HepG2 (cell line): ENCODE measurements at places on chromosomes 16 and 17. TPM values are rescaled to one million over a fixed set of nuclear protein-coding genes. Genes with fewer than 3 reads are reported as not detected.

Gene WNK4
- 1.5 and 2.7 TPM in 2 replicates for total RNA-seq

GRCh38 chr16:19127205-19127604 lies 13.4 kb downstream of the ITPRIPL2 start:
- DNase-seq: no peak

Gene ZNF205
- total RNA-seq: 6.7 and 10.2 TPM in 2 replicates

GRCh38 chr16:66065925-66066324 lies 300.6 kb upstream of the CDH5 start:
- DNase-seq: no peak

DNA sequence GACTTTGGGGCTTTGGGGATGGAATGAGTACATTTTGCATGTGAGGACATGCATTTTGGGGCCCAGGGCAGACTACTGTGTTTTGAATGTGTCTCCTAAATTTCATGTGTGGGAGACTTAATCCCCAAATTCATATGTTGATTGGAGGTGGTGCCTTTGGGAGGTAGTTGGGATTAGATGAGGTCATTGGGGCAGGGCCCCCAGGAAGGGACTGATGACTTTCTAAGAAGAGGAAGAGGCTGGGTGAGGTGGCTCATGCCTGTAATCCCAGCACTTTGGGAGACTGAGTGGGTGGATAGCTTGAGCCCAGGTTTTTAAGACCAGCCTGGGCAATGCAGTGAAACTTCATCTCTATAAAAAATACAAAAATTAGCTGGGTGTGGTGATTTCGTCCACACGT lies 42.8 kb upstream of the RAI1 start:
- no peak for DNase-seq

DNA sequence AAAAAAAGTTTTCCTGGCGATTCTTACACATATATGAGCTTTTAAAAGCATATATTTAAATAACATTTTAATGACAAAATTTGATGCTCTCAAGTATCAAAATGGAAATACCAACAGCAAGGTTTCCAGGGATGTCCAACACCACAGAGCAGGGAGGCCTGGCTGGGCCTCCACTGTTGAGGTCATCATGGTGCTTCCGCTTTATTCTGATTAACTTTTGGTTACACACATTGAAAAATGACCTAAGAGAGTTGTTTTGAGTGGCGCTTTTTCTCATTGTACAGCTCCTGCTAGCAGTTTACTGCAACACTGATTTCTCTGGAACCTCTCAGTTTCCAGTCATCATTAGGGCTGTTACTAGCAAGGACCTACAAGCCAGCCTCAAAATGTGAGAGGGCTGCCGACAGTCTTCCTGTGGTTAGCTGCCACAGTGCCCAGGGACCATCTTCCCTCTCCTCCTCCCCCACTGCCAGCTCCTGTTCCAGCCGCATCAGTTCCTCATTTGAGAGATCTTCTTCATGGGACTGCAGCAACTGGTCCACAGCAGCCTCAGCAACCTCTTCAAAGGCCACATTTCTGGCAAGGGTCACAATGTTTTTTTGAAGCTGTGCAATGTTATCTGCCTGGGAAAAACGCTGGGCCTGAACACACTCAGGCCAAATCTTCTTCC lies 21.3 kb downstream of the DEF8 start:
- no peak for DNase-seq

- DNase-seq: no peak
These were observed 423.0 kb upstream of the PSMD7 start for GRCh38 chr16:73873643-73874042.

GRCh38 chr17:7445619-7445968 lies 733 bp downstream of the CHRNB1 start:
- DNase-seq: peak; percentile 76

- DNase-seq: peak; percentile 53
These were observed 126.0 kb downstream of the RAB11FIP4 start for GRCh38 chr17:31517524-31517923.

DNA sequence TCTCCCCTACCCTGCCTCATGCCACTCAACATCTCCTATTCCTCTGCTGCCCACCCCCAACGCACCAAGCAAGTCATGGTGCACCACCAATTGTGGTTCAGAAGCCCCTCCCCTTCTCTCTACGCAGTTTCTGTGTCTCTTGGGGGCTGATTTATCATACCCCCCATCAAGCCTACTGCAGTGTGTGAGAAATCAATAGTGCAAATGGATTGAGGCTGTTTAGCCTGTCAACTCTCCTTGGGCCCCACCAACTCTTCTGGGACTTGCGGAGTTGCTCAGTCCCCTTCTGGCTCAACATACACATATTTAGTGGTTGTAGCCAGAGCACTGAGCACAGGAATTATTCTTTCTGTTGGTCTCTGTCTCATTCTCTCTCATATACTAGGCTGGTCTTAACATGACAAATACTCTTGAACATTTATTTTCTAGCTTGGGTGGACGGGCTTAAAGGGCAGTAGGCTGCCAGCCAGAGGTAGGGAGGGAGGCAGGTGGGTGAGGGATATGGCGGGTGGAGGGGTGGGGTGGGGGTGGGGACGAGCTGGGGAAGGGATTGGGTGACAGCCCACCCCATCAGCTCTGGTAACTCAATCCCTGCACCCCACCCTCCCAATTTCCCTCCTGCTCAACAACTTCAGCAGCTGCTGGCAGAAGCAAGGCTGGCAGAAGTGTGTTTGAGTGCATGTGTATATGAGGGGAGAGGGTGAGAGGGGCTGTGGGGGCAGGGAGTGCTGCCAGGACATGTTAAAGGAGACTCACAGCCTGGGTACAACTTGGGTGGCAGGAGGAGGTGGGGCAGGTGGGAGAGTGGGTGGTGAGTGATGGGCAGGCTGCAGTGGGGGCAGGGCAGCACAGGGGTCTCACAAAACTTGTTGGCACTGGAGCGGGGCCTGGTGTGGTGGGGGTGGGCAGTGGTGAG lies 4.9 kb downstream of the RARA start:
- DNase-seq: no peak

DNA sequence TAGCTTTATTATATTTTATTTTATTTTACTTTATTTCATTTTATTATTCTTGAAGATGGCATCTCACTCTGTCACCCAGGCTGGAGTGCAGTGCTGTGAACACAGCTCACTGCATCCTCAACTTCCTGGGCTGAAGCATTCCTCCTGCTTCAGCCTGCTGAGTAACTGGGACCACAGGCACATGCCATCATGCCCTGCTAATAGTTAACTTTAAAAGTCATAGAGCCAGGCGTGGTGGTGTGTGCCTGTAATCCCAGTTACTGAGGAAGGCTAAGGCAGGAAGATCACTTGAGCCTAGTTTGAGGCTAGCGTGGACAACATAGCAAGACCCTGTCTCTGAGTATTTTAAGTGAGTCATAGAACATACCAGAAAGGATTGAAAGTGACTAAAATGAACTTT lies 38.7 kb downstream of the ESRP2 start:
- no peak for DNase-seq

Gene KRTAP16-1
- total RNA-seq: not detected in 2 replicates

DNA sequence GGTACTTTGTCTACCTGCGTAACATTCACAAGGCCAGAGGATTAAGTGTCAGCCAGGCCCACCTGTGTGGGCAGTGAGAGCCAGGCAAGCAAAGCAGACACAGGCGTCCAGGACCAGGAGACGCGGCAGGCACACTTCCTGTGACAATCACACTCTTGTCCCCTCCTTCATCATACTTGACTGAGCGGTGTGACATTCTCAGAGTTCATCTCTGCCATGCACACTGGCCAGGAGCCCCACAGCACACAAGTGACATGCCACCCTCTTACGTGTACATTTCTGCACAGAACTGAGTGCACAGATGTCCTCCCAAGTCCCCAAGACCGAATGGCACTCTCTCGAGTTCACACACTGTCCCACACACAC lies 8.7 kb downstream of the PPP1R9B start:
- DNase-seq: no peak

GRCh38 chr16:23148166-23148512 lies 1.1 kb downstream of the USP31 start:
- no peak for DNase-seq

DNA sequence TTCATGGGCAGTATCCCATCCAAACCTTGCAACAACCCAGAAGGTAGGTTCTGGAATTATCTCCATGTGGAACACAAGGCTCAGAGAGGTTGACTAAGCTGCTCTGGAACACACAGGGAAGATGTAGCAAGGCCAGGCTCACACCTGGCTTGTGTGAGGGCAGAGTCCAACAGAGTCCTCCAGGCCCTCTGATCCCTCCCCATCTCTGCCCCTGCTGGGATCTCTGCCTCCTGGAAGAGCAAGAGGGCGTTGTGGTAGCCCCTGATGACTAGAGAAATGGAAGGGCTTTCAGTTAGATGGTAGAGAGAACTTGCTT lies 7.0 kb upstream of the PPP1R1B start:
- peak; percentile 44 for DNase-seq

Gene ZNF23
- total RNA-seq: 12.2 and 14.0 TPM in 2 replicates

GRCh38 chr16:23195366-23195978 lies 12.9 kb downstream of the SCNN1G start:
- no peak for DNase-seq

GRCh38 chr17:79420318-79421243 lies 190.3 kb downstream of the RBFOX3 start:
- no peak for DNase-seq

GRCh38 chr16:57578521-57579360 lies 36.3 kb downstream of the ADGRG5 start:
- no peak for DNase-seq

GRCh38 chr16:67398546-67399217 lies 5.4 kb upstream of the TPPP3 start:
- no peak for DNase-seq

DNA sequence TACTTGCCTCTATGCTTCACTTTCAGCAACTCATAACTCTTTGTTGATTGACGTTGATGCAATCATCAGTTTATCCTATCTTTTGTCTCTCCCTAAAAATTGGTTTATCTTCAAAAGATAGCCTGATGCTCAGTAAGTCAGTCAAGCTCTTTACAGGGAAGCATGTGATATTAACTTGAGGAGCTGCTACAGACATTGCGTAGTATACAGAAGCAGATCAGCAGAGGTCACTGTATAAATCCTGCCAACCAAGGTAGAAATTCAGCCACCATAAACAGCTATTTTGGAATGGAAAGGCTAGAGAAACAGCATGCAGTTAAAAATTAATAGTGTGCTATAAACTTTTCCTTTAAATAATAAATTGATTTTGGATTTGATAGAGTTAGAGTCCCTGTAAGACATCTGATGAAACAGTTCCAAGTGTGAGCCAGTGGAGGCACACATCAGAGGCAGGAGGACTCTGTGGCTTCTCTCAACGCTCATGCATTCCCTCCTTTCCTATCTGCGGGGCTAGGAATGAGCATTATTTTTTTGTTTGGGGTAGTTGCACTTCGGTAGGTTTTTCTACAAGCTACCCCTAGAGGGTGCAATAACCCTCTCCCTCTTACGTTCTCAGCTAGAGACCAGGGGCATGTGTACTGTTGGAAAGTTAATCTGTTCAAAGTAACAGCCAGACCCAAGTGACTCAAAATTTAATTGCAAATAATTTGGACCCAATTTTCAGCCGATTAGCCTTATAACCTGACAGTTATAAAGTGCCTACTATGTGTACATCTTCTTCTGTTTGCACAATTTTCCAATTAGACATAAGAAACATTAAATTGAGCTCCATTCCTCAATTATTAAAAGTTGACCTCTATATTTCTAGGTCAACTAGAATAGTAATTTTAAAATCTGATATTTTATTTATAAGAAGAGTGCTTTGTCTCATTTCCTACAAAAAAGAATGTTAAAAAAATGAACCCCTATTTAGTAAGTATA lies 647.7 kb upstream of the SOX9 start:
- DNase-seq: peak; percentile 65

GRCh38 chr16:30054451-30054850 lies 11.1 kb upstream of the ALDOA start:
- no peak for DNase-seq

DNA sequence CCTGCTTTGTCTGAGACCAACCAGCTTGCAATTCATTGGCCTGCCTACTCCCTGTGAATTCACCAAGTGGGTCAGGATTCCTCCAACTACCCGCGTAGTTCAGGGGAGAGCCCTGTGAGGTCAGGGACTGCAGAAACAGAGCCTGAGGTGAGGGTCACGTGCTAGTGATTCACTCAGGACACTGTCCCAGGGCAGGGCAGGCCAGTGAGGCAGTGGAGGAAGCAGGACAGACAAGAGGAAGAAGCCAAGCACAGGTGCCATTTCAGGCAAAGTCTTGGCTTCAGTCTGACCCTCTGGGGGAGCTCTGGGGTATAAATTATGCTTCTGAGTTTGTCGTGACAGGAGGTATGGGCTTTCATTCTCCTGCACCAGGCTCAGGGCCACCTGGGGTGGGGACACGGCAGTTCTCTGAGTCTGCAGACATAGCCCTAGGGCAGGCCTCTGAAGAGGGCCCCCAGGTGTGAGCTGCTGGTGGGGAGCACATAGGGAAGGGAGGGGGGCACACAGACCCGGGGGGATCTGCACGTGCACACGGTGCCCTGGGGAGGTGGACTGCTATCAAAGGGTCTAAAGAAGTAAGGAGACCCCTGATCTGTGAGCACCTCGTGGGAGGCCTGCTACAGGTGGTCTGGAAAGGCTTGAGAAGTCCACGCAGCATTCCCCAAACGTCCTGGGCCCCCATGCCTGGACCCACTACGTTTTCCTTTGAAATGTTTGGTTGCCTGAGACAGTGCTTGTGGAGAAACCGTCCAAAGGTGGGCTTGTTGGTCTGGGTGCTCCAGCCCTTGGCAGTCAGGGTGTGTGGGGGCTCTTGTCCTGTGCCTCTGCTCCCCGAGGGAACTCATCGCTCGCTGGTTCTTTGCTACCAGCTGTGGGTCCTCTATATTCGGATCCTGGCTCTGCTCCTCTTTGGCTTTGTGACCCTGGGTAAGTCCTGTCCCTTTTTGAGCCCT lies 46.4 kb downstream of the NKD1 start:
- DNase-seq: no peak

Gene CMTM3
- 20.6 and 29.2 TPM in 2 replicates for total RNA-seq

Gene CA7
- total RNA-seq: not detected in 2 replicates

DNA sequence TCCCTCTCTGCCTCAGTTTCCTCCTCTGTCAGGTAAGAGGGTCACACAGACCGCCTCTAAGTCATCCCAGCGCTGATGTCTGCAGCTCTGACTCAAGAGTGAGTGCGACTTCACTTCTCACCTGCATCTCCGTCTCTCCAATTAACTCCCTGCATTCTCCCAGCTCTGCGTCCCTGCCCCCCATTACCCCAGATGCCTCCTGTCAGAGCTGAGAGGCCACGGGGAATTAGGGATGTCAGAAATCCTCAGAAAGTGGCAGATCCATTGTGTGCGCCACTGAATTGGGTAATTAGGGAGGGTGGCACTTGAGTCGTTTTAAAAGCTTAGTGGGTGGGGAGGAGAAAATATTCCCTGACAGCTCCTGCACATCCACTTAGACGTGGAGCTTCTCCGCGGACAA lies 885.4 kb upstream of the EEF2KMT start:
- DNase-seq: no peak

DNA sequence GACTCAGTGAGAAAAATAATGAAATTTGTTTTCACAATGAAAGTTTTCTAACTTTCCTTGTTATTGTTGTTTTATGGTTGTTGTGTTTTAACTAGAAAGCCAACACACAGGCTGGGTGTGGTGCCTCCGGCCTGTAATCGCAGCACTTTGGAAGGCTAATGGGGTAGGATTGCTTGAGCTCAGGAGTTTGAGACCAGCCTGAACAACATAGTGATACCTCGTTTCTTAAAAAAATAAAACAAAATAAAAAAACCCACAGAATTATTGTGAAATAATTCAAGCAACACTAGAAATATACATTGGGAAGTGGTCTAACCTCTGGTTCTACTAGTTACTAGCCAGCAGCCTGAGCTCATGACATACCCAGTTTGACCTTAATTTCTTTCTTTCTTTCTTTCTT lies 630 bp downstream of the MILR1 start:
- DNase-seq: no peak

GRCh38 chr16:82603784-82604411 lies 22.9 kb upstream of the CDH13 start:
- peak; percentile 13 for DNase-seq

Gene CACNA1G
- 0.02 TPM in 1 of 2 replicates, not detected in the other for total RNA-seq

- DNase-seq: no peak
These were observed 60.2 kb upstream of the ADORA2B start for GRCh38 chr17:15884731-15885130.
